ENCODE measurements at places on chromosomes 11 and 22. TPM values are rescaled to one million over a fixed set of nuclear protein-coding genes. Genes with fewer than 3 reads are reported as not detected.

The ACTN3 gene
- polyA plus RNA-seq: not detected

DNA sequence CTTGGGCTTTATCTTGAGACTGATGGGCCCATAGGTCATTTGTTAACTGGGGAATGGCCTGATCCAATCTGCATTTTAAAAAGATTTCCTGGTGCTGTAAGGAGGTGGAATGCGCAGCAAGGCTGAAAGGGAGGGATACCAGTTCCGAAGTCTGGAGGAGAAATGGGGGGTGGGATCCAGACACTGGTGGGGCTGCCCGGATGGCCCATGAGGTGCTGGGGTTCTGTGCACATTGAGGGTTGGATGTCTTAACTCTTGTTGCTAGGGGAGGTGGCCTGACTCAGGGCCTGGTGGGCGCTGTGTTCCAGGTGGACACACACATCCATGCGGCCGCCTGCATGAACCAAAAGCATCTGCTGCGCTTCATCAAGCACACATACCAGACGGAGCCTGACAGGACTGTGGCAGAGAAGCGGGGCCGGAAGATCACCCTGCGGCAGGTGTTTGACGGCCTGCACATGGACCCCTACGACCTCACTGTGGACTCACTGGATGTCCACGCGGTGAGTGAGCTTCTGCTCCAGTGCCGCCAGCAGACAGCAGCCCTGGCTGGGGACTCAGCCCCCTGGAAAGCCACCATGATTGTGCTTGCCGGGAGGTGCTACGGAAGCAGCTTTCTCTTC lies 38.1 kb downstream of the AMPD3 start:
- no peak for DNase-seq

DNA sequence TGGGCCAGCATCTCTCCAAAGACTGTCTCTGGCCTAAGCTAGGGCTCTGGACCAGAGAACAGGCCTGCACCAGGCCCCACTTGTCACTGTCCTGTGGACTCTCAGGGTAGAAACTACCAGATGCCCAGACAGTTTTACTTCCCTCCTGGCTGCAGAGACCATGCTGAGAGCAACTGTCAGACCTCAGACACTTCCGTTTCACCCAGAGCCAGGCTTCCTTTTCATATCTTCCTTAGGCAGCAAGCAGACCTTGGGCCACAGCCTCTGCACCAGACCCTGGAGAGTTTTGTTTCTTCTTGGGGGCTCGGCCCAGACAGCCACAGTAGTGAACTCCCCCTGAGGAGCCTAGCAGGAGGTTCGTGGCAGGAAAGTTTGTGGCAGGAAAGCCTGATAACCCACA lies 12.1 kb upstream of the FCHSD2 start:
- no peak for DNase-seq

GRCh38 chr11:82507288-82507687 lies 226.4 kb downstream of the FAM181B start:
- no peak for DNase-seq

- DNase-seq: no peak
These were observed 8.3 kb downstream of the SLC37A2 start for GRCh38 chr11:125071435-125071834.

DNA sequence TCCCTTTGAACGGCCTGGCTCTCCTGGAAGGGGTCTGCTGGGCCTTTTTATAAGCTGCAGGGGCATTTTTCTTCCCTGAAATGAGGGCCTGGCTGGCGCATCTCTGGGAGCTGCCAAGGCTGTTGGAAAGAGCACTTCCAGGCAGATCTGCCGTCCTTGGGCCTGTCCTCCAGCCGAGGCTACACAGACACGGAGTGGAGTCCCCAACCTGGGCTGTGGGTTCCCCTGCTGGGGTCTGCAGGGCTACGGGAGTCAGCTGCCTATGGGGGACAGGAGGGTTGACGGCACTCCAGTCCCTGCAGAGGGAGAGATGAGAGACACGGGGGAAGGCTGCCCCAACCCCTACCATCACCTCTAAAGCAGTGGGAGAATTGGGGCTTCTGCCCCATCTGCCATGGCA lies 606.6 kb downstream of the TBC1D22A start:
- DNase-seq: no peak

The OR51B4 gene
- polyA plus RNA-seq: 0.38 TPM

The RFPL2 gene
- polyA plus RNA-seq: not detected

The POU2AF1 gene
- polyA plus RNA-seq: 0.91 TPM

GRCh38 chr11:62882788-62883501 lies 2.2 kb downstream of the SLC3A2 start:
- no peak for DNase-seq

The RGL4 gene
- polyA plus RNA-seq: 4.1 TPM

The CHRM4 gene
- not detected for polyA plus RNA-seq

GRCh38 chr11:80282643-80283042 lies 841.8 kb upstream of the TENM4 start:
- DNase-seq: no peak

The DHCR7 gene
- polyA plus RNA-seq: 25.9 TPM

The IL10RA gene
- 5.9 TPM for polyA plus RNA-seq

- peak; percentile 7 for DNase-seq
These were observed 253.7 kb upstream of the CHORDC1 start for GRCh38 chr11:90476442-90477007.

GRCh38 chr22:37819105-37819433 lies 4.1 kb upstream of the GALR3 start:
- DNase-seq: no peak

GRCh38 chr22:23530766-23531282 lies 49.3 kb downstream of the IGLL1 start:
- DNase-seq: no peak

DNA sequence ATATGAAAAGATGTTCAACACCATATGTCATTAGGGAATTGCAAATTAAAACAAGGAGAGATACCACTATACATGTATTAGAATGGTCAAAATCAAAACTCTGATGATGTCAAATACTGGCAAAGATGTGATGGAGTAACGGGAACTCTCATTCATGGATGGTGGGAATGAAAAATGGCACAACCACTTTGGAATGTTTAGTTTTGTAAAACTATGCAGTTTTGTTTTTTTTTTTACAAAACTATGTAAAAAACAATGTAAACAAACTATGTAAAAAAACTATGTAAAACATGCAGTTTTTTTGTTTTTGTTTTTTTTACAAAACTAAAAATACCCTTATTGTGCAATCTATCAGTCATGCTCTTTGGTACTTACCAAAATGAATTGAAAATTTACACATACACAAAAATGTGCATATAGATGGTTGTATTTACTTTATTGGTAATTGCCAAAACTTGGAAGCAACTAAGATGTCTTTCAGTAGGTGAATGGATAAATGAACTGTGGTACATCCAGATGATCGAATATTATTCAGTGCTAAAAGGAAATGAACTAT lies 5.0 kb upstream of the USP47 start:
- DNase-seq: no peak

GRCh38 chr11:112795142-112795815 lies 165.9 kb upstream of the NCAM1 start:
- DNase-seq: no peak

GRCh38 chr22:21766691-21767462 lies 31.3 kb upstream of the YPEL1 start:
- no peak for DNase-seq

The PTGDR2 gene
- polyA plus RNA-seq: 0.28 TPM

All from right lung (tissue), 10 donors.